ENCODE measurements at places on chromosomes 16 and 17.

DNA sequence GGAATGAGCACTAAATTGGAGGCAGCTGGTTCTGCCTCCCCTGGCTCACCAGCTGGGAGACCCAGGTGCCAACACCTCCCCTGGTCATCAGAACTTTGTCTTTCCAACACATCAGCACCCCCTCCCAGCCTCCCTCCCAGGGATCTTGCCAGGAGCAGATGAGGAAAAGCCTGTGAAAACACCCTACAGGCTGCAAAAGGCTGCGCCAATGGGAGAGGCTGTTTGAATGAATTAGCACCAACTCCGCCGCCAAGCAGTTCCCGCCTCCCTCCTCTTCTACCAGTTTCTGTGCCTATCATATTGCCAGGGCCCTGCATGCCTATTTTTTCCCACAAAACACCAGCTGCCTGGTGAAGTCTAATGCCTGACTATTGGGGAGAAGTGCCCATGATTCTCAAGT, 137.0 kb downstream of the AIPL1 start:
- DNase-seq: no peak

- no peak for DNase-seq
Measured at GRCh38 chr17:55677446-55677845, 45.2 kb downstream of the TMEM100 start.

DNA sequence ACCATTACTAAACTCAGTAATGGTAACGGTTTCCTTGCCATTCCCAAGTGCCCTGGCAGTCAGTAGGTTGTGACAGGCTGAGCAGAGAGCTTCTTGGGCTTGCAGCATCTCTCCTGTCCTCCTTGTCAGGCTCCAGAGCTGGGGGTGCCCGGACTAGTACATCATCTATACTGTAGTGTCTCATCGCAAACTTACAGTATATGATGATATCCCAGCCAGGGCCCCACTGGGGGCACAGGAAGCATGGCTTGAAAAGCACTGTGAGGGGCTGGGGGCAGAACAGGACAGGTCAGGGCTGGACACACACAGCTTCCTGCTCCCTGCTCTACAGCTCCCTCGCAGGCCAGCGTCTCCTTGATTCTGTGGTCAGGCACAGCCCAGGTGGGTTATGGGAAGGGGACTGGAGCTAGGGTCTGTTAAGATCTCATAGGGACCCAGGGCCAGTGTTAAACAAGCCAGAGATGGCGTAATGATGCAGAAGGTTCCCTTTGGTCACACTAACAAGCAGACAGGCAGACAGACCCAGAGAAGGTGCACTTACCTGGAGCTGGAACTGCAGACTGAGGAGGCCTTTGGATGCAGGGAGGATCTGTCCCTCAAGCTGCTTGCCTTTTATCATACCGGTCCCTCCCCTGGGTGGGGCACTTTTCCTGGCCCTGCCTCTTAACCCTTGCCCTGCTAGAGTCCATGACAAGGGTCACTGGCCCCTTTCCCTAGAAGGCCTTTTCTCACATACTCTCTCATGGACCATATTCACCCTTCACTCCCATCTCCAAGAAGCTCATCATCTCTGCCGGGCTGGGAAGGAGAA, 6.8 kb downstream of the ERAL1 start:
- DNase-seq: no peak

DNA sequence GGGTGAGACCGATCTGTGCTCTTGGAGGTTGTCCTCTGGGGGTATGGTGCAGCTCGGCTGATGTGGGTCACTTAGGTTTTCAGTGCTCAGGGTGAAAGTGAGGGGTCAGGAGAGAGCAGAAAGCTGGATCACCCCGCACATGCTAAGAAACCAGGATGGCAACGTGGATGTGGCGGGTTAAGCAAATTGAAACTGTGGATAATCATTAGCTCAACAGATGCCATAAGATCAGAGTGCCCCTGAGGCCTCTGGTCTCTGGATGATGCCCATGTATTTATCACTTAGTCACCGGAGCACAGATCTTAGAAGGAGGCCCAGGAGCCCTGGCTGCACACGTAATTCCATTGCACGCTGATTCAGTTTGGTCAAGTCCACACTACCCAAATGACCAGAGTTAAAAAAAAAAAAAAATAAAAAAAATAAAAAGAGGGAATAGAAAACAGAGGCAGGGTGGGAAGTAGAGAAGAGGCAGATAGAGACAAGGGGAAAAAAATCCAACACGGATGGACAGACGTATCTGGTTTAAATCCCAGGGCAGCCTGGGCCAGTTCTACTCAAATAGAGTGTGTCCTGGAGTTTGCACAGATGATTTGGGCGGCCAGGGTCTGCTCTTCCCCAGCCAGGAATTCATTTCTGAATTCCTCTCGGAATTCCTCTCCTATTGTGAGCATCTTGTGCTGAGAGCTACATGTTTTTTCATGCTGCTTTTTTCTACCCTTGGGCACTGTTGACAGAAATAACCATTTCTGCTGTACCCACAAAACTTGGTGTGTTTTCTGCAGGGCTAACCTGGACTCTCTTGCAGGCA, 378.3 kb downstream of the CPPED1 start:
- no peak for DNase-seq

- DNase-seq: no peak
Measured at GRCh38 chr16:66713076-66713475, 16.5 kb upstream of the CMTM4 start.

GRCh38 chr17:80504686-80505413, 28.4 kb upstream of the NPTX1 start:
- DNase-seq: no peak

- no peak for DNase-seq
Measured at GRCh38 chr16:17014484-17015121, 456.2 kb downstream of the XYLT1 start.

All from stimulated activated CD8-positive, alpha-beta memory T cell treated with anti-CD3 and anti-CD28 coated beads, Interleukin-2, amount 100 ng/mL, for 48 hours (primary cell).